Mammary epithelial cell (primary cell): ENCODE measurements at places on chromosomes 4 and X.

DNA sequence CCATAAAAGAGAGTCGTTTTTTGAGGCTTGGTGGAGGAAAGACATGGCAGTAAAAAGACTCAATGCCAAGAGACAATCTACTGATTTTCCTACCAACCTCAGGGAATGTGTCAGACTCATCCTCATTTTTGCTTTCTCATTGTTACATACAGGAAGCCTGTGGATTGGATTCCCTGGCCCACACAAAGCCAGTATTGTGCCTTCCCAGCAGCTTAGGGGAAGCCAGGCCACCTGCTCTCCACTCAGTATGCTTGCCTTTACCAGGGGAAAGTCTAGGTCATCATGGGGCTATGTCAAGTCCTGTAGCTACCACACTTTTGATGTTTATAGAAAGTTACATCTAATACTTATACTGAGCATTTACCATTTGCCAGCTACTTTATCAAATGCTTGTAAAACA lies 11.0 kb downstream of the BMX start:
- DNase-seq = peak; percentile 82

GRCh38 chrX:147069926-147070325 lies 255.4 kb upstream of the CXorf51A start:
- no peak for DNase-seq

DNA sequence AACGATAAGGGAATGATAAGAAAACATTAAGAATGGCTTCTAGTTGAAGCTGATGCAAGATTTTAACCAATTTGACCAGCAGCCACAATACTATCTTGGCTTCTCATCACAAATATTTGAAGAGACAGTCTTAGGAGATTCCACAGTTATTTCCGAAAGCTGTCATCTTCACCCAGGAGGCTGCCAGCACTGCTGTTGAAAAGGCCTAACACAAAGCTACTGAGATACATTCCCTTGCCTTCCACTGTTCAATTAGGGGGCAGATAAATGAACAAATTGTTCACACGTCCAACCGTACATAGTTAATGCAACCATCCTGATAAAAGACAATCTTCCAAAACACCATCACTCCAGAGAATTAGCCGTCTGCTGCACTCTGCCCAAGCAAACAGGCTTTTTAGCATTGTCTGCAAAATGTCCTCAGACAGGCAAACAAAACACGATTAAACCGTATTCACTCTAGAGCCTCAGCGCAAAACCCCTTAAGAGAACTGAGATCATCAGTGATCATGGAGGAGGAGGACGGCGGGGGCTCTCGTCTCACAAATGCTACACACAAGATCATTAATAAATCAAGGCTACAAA lies 189.8 kb upstream of the PSAPL1 start:
- DNase-seq = no peak

GRCh38 chrX:87634361-87634760 lies 116.8 kb downstream of the KLHL4 start:
- no peak for DNase-seq

- peak; percentile 10 for DNase-seq
These were observed 645.9 kb downstream of the PCDH7 start for GRCh38 chr4:31366041-31366440.

- no peak for DNase-seq
These were observed 61.6 kb upstream of the MTMR8 start for GRCh38 chrX:64456828-64457227.

GRCh38 chr4:182261651-182262223 lies 18.5 kb downstream of the TENM3 start:
- peak; percentile 57 for DNase-seq

DNA sequence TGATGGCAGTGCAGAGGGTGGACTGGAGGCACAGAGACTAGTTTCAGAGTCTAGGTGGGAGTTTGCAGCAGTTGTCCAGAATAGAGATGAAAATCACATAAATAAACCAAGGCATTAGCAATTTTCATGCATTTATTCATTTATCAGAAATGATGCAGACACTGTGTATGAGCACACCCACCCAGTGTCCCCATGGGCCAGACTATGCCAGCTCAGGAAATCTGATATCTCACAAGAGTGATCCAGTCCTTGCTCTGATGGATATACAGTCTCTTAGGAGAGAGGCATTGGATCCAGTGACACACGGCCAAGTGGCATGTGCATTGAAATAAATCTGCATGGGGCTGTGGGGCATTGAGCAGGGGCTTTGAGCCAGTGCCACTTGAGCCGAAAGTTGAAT lies 228.2 kb downstream of the FRMPD4 start:
- no peak for DNase-seq

- no peak for DNase-seq
These were observed 2.2 kb upstream of the CTBP1 start for GRCh38 chr4:1250921-1251772.

GRCh38 chr4:8240211-8241041 lies 29.1 kb upstream of the HTRA3 start:
- no peak for DNase-seq

DNA sequence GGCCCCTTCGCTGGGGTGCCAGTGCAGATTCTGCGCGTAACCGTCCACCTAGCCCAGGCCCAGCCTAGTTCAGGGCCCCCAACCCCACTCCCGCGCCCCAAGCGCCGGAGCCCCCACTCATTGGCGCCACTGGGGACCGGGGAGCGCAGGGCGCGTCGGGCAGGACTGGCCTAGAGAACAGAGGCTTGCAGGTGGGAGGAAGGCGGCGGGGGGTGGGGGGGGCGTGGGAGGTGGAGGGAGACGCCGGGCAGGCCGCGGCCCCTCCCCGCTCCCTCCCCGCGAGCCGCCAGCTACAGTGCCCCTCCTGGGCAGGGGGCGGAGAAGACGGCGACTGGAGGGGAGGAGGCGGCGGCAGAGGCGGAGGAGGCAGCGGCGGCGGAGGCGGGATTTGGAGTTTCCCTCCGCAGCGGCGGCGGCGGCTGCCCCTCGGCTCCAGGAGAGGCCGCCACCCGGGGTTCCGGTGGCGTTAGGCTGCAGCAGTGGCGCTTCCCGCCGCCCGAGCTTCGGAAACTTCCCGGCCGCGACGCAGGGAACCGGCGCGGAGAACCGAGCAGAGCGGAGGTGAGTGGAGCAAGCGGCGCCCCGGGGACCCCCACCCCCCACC lies 4.8 kb upstream of the DUSP9 start:
- DNase-seq = no peak

DNA sequence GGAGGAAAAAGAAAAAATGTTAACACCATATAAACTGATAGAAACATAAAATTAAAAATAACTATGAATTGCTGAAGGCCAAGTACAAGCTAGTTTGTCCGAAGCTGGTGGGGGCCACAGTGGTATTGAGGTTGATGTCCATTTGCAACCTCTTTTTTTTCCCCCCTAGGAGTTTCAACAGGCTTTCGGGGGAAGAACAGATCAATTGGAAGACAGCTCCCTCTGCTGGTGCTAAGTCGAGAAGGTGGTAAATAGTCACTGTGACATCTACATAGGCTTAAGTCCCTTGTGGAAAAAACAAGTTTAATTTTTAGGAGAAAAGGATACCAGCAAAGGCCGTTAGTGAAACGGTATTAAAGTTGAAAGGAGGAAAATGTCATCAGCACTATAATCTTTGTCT lies 115.7 kb upstream of the ZXDA start:
- DNase-seq = peak; percentile 9

DNA sequence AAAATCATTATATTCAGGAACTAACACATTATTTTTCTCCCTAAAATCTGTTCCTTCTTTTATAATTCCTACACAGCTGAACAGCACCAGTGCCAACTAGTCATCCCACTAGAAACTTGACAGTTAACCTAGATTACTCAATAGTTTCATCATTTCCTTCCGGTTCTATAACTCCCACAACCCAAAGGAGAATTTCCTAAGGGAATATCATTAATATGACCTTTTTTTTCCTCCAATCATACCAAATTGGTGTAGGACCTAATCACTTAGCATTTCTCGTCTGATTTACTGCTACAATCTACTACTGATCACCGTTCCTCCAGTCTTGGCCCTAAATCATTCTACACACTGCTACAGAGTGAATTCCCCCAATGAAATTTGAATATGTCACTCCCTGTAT lies 45.9 kb downstream of the WDFY3 start:
- DNase-seq = peak; percentile 54

- no peak for DNase-seq
These were observed 154.7 kb upstream of the STX18 start for GRCh38 chr4:4696530-4696929.

DNA sequence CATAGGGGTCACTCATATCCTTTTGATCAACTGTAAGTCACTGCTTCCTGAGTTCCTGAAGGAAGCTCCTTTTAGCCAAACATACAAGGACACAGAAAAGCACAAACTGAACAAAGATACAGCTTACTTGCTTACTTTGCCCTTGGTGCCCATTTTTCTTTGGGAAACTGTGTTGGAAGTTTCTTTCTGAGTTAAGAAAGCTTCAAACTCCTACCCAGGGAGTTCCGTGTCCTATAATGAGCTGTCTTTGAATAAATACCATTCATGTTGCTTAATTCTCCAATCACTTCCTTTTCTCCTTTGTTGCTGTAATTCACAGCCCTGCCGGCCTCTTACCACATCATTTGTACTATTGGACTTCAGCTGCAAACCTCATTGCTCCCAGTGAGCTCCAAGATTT lies at the start of gene ADH4:
TSS of gene ADH4 (minus strand) at position 228 of the 400 bp plus-strand sequence. CDS start at position 153, 75 bp downstream.
- DNase-seq = peak; percentile 35

GRCh38 chr4:187021436-187022205 lies 298.0 kb upstream of the FAT1 start:
- peak; percentile 26 for DNase-seq

DNA sequence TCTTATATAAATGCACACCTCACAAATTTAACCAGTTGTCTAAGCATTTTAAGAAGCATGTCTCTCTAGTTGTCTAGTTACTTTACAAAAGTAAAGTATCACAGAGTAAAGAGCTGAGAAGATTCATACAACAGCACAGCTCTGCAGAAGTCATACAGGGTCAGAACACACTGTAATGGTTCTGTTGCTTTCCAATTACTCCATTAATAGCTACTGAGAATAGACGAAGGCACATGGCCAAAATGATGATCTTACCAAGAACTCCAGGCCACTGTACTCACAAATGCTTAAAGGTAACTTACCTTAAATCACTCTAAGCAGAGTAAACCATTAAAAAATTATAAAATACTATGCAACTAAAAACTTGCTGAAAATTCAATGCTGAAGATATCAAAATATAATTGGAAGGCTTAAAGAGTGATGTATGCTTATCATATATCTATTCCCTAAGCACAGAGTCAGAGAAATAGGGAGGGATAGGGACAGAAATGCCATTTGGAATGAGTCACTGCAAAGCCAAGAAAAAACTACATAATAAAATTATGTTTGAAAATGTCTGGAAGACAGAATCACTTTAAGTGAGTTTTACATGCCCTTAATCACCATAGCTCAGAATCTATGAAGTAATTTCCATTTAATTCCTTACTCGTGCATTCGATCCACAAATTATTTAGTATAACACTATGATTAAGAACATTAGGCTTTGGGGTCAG lies 71.0 kb downstream of the DDX60L start:
- peak; percentile 35 for DNase-seq

DNA sequence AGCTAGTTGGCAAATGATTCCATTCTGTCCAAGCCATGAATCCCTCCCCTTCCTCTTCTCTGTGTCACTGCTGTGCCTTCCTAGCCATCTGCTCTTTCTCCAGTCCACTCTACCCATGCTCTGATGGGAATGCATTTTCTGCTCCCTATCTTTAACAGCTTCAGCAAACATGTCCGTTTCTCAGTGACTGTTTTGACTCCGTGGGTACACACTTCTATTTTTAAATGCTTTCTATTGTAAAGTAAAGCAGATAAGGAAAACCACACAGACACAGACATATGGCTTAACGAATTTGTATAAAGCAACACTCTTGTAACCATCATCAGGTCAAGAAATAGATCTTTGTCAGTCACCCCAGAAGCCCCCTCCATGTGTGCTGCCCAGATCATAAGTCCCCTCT lies 72.4 kb upstream of the KLHL13 start:
- no peak for DNase-seq

DNA sequence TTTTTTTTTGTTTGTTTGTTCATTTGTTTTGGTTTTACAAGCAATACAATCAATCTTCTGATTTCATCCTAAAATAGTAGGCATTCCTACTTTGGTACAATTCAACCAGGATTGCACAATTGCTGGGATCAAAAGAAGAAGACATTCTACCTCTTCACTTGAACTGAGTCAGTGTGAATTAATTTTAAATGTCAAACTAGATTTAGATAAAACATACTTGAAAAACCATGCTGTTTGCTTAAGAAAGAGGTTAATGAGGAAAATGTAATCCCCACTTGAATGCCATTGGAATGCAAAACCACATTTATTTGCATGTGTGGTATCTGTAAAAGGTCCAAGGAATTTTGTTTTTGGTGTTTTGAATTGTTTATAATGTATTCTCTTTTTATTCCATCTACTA lies 40.5 kb downstream of the HAND2 start:
- no peak for DNase-seq

- peak; percentile 89 for DNase-seq
These were observed 27.2 kb downstream of the TMSB4X start for GRCh38 chrX:13001961-13002671.

DNA sequence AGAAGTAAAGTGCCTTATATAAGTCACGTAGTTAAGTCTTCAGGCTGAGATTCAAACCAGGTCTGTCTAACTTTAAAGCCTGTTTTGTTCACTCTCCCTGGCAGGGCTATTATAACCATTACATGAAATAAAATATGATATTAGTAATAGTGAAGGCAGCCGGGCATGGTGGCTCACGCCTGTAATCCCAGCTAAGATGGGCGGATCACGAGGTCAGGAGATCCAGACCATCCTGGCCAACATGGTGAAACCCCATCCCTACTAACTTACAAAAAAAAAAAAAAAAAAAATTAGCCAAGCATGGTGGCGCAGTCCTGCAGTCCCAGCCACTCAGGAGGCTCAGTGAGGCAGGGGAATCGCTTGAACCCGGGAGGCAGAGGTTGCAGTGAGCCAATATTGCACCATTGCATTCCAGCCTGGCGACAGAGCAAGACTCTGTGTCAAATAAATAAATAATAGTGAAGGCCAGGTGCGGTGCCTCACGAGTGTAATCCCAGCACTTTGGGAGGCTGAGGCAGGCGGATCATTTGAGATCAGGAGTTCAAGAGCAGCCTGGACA lies 22.1 kb upstream of the SOWAHD start:
- peak; percentile 47 for DNase-seq

GRCh38 chr4:128837679-128838078 lies 28.2 kb downstream of the JADE1 start:
- no peak for DNase-seq

DNA sequence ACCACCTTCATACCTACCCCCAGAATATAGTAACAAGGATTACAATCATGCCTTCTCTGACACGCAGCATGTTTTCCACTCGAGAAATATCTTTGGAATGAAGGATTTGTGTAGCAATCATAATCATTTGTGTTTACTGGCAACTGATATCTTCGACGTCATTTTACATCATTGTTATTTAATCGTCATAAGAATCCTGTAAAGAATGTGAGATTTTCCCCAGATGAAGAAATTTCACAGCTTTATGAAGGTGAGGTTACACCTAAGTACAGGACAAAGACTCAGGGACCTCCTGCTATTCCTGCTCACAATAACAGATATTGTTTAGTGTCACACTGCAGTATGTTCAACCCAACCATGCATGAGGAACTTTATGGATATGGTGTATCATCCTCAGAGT lies 198.2 kb upstream of the LDB2 start:
- no peak for DNase-seq
